Calu3 (cell line): ENCODE measurements at places on chromosomes 2 and 18. TPM values are rescaled to one million over a fixed set of nuclear protein-coding genes. Genes with fewer than 3 reads are reported as not detected.

CPS1 gene
- 0.80 and 1.1 TPM in 2 replicates for total RNA-seq

DNA sequence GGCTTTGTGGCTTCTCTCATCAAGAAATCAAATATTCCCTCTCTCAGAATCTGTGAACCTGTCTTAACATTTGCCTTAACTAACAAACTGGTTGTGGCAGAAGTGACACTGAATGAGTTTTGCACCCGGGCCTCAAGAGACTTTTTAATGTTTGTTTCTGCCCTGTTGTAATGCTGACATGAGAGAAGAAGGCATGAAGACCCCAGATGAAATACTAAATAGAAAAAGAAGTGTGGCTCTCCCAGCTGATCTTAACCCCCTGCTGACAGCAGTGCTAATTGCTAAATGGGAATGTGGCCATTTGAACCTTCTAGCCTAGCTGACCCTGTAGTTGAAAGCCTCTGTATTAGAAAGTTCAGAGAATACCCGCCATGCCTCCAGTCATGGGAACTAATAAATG is 261.2 kb downstream of the CTNNA2 start:
- DNase-seq = no peak

DNA sequence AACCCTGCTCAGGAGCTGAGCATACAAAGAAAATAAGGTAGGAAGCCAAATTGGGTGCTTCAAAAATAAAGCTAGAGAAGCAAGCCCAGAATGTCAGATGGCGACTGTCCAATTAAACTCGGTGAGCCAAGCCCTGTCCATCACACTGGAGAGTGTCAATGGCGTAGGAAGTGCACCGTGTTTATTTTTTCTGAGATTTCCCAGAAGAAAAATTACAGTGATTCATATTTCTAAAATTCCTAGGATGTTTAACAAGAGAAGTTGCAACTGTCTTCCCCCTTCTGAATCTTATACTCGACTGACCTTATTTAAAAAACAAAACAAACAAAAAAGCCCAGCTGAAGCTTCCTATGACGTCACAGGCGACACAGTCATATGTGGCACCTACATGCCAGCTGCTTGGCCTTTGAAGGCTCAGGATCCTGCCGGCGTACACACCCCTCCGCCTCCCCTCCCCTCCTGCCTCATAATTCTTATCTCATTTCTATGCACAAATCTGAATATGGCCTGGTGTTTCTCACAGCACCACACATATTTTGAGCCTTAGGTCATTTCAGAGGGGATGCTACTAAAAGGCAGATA is 60.8 kb downstream of the MBP start:
- no peak for DNase-seq

DNA sequence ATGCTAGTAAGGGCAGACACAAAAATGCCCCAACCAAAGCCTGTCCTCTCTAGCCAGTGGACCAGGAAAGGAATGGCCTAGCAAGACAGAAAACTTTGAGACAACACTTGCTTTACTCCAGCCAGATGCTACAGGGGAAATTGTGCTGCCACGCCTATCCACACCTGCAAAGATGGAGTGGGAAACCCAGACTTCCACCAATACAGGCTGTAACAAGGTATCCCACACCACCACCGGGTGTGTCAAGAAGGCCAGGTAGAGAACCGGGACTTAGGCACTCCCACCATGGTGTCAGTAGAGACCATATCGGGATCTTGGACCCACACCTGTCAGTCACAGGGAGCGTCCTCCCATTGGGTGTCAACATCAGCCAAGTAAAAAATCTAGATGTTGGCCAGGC is 16.2 kb upstream of the ESPNL start:
- no peak for DNase-seq

GRCh38 chr18:10035281-10035991 is 121.6 kb downstream of the VAPA start:
- peak; percentile 64 for DNase-seq
